Activated CD8-positive, alpha-beta memory T cell treated with anti-CD3 and anti-CD28 coated beads, Interleukin-2, amount 10 ng/mL, durations not matched to agents 7 days and 5 days (primary cell): ENCODE measurements at places on chromosomes 3 and 15. TPM values are rescaled to one million over a fixed set of nuclear protein-coding genes. Genes with fewer than 3 reads are reported as not detected.

The HTR3C gene
- total RNA-seq = not detected

The BSN gene
- 0.12 TPM for total RNA-seq

DNA sequence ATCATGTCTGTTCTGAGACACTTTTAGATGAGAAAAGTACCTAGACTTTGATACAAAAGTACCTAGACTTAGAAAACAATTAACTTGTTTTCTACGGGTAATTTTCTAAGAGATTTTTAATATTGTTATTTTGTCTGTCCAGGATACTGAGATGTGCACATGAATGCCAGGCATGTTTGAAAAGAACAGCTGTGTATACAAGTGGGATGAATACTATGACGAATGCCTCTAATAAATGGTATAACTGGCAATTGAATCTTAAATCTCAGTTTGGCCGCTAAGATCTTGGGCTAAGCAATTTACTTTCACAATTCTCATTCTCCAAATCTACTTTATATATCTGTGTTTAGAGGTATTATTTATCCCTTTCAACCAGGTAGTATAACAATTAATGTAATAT is 207.4 kb downstream of the CBLB start:
- no peak for DNase-seq
- H3K4me3 ChIP-seq = no peak overlapping the region
- H3K36me3 ChIP-seq = peaks cover 58% of the 10 kb centered on the region

DNA sequence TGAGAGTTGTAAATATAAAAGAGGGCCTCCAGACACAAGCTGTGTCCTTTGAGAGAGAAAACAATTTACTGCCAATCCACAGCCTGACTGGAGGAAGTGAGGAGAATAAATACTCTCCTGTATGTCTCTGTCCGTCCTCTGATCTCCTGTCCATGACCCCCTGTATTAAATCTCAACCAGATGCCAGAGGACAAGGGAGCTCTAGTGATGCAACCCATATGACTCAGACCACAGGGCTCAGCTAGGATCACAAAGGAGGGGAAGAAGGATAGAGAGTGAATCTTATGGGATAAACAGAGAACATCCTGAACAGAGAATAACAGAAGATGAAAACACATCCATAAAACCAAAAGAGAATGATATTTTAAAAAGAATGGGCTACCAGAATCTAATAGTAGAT is 482.6 kb downstream of the PLOD2 start:
- no peak overlapping the region for H3K27ac ChIP-seq
- H3K27me3 ChIP-seq = no peaks in the 10 kb centered on the region
- no peaks in the 10 kb centered on the region for H3K36me3 ChIP-seq
- no peaks in the 10 kb centered on the region for H3K4me1 ChIP-seq
- no peak overlapping the region for H3K4me3 ChIP-seq

DNA sequence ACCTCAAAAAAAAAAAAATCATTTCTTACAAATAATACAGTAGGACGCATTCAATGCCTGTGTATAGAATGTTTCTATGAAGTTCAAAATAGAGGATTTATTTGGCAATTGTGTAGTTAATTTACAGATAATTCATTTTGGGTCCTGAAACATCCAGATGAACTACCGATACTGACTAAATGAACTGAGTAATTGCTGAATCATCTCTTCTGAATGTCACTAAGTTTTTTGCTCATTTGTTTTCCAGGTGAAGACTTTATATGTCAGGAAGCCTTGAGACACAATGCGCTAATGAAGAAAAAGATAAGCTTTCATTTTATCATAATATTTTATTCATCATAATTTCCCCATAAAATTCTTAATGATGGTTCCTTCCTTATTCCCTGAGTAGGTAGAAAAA is 39.7 kb downstream of the PCOLCE2 start:
- H3K4me3 ChIP-seq = no peak overlapping the region
- H3K36me3 ChIP-seq = no peaks in the 10 kb centered on the region
- H3K27ac ChIP-seq = no peak overlapping the region
- DNase-seq = no peak
- H3K27me3 ChIP-seq = peaks cover 16% of the 10 kb centered on the region

GRCh38 chr15:93330912-93331544 is 242.0 kb upstream of the RGMA start:
- H3K36me3 ChIP-seq = no peaks in the 10 kb centered on the region
- peaks cover 42% of the 10 kb centered on the region for H3K27me3 ChIP-seq
- no peak overlapping the region for H3K4me3 ChIP-seq
- no peak overlapping the region for H3K27ac ChIP-seq
- H3K4me1 ChIP-seq = no peaks in the 10 kb centered on the region

DNA sequence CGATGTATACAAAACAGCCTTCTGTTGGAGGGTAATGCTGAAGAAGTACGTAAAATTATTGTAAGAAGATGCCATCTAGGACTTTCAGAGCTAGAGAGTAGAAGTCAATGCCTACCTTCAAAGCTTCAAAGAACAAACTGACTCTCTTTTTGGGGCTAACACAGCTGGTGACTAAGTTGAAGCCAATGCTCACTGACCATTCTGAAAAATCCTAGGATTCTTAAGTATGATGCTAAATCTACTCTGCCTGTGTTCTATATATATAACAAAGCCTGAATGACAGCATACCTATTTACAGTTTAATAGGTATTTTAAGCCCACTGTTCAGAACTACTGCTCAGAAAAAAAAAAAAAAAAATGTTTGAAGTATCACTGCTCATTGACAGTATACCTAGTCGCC is 18.9 kb downstream of the ADPGK start:
- H3K36me3 ChIP-seq = peaks cover 71% of the 10 kb centered on the region
- H3K27ac ChIP-seq = peak overlapping the region; percentile 66
- H3K4me1 ChIP-seq = peaks cover 29% of the 10 kb centered on the region
- no peak for DNase-seq
- no peaks in the 10 kb centered on the region for H3K27me3 ChIP-seq
- no peak overlapping the region for H3K4me3 ChIP-seq

DNA sequence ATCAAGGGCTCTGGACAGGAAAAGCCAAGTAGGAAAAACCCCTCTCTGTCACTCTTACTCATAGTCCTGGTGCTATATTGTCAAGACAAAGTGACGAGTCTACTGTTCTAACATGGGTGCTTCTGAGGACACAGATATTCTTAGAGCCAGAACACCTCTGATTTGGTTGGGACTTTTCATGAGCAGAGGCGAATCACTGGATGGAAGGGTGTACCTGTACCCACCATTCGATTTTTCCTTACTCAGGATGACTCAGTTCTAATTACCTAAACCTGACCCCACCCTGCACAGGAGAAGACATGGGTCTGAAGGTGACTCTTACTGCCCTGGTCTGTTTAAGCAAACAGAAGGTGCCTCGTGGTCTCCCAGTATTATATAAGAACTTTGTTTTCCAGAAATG is 58.5 kb downstream of the ABCC5 start:
- no peaks in the 10 kb centered on the region for H3K27me3 ChIP-seq
- no peaks in the 10 kb centered on the region for H3K4me1 ChIP-seq
- peaks cover 7% of the 10 kb centered on the region for H3K36me3 ChIP-seq
- no peak for DNase-seq
- H3K27ac ChIP-seq = no peak overlapping the region

DNA sequence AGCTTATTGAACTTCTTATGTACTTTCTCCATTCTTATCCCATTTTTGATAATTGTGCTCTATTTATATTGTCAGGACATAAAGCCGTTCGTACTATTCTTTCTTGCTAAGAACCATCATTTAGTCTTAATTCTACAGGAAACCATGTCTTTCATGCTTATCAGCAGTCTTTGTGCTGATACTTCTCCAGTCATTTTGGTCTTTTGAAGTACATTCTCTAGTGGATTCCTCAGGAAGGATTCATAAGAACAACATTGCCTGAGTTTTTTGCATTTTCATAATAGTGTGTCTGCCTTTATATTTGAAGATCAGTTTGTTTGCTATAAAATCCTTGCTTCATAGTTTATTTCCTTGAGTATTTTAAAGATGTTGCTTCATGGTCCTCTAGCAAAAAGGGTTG is 126.6 kb upstream of the NEO1 start:
- H3K4me3 ChIP-seq = no peak overlapping the region
- H3K27me3 ChIP-seq = peaks cover 47% of the 10 kb centered on the region
- H3K36me3 ChIP-seq = no peaks in the 10 kb centered on the region
- H3K27ac ChIP-seq = no peak overlapping the region

GRCh38 chr3:4532535-4533112 is 39.5 kb downstream of the ITPR1 start:
- peaks cover 1% of the 10 kb centered on the region for H3K4me1 ChIP-seq
- no peak overlapping the region for H3K4me3 ChIP-seq
- peaks cover 19% of the 10 kb centered on the region for H3K36me3 ChIP-seq
- H3K27me3 ChIP-seq = no peaks in the 10 kb centered on the region
- no peak for DNase-seq
- no peak overlapping the region for H3K27ac ChIP-seq

- peaks cover 34% of the 10 kb centered on the region for H3K36me3 ChIP-seq
- peak overlapping the region; percentile 13 for H3K4me3 ChIP-seq
- peaks cover 72% of the 10 kb centered on the region for H3K4me1 ChIP-seq
- peaks cover 39% of the 10 kb centered on the region for H3K27me3 ChIP-seq
These were observed 24.5 kb downstream of the MB21D2 start for GRCh38 chr3:192892981-192893700.

- H3K27ac ChIP-seq = peak overlapping the region; percentile 84
- peak overlapping the region; percentile 14 for H3K4me3 ChIP-seq
- DNase-seq = peak; percentile 60
- no peaks in the 10 kb centered on the region for H3K27me3 ChIP-seq
- peaks cover 28% of the 10 kb centered on the region for H3K4me1 ChIP-seq
These were observed 167.3 kb downstream of the NECTIN3 start for GRCh38 chr3:111238885-111239284.

DNA sequence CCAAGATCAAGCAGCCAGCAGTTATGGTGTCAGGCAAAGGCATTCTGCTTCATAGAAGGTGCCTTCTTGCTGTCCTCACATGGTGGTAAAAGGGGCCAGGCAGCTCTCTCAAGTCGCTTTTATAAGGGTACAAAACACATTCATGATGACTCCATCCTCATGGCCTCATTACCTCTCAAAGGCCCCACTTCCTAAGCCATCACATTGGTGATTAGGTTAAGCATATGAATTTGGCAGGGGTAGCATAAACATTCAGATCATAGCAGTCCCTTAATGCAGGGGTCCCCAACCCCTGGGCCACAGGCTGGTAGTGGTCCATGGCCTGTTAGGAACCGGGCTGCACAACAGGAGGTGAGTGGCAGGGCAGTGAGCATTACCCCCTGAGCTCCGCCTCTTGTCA is 42.8 kb downstream of the PRR23E start:
- H3K4me3 ChIP-seq = no peak overlapping the region
- DNase-seq = no peak
- peaks cover 3% of the 10 kb centered on the region for H3K36me3 ChIP-seq

DNA sequence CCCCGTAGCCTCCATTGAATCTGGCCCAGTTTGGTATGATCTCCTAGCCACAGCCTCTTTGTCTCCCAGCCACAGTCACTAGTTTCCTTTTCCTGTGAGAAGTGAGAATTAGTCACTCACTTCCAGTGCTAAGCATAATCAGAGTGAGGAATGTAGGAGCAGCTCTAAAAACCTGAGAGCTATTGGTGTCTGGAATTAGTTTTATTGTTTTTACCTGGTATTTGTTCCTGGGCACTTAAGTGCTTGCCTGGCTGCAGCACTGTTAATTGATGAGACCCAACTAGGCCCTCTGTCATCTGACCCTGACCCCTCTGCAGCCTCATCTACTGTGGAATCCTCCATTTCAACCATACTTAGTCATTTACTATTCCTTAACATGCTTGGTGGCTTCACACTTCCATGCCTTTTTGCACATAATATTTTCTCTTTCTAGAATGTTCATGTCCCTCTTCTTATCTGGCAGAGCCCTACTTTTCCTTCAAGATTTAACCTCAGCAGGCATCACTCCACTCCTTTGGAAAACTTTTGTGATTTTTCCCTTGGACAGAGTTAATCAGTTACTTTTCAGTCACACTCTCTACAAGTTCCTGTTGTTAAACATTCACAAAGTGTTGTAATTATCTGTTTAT is 48.8 kb downstream of the PDE8A start:
- peaks cover 50% of the 10 kb centered on the region for H3K4me1 ChIP-seq
- H3K27ac ChIP-seq = peak overlapping the region; percentile 26
- H3K36me3 ChIP-seq = peaks cover 3% of the 10 kb centered on the region
- no peaks in the 10 kb centered on the region for H3K27me3 ChIP-seq
- DNase-seq = no peak

- H3K27me3 ChIP-seq = no peaks in the 10 kb centered on the region
- no peak overlapping the region for H3K27ac ChIP-seq
- no peaks in the 10 kb centered on the region for H3K4me1 ChIP-seq
- H3K36me3 ChIP-seq = no peaks in the 10 kb centered on the region
- no peak overlapping the region for H3K4me3 ChIP-seq
These were observed 28.9 kb upstream of the MITF start for GRCh38 chr3:69710153-69710977.

DNA sequence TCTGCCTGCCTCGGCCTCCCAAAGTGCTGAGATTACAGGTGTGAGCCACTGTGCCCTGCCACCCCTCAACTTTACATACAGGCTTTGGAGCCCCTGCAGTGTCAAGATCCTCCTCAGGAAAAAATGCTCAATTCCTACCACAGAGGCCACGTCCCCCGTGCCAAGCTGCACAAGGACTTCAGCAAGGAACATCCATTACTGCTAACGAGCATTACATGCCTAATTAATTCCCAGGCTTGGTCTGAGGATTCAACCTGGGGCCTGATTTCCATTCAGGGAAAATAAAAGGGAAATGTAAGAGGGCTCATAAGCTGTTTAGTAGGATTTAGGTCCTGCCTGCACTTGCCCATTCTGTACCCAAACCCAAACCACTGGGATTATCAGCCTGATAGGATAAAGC is 161.4 kb downstream of the RAB11A start:
- DNase-seq = no peak
- no peaks in the 10 kb centered on the region for H3K4me1 ChIP-seq
- H3K27ac ChIP-seq = no peak overlapping the region
- peaks cover 35% of the 10 kb centered on the region for H3K27me3 ChIP-seq

DNA sequence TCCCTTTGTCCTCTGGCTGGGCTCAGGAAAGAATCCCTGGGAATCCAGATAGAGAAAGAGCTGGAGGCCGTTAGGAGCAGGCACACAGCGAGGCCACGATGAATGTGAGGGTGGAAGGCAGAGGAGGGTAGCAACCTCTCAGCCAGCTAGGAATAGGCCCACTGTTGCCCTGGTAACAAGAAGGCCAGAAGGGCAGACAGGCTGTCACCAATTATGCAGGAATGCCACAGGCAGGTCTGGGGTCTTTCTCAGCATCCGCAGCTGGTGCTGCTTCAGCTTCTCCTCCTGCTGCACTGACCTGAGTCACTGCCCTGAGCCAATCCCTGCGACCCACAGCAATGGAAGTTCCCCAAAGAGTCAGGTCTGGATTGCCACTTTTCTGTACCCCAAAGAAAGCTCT is 62.8 kb upstream of the C3orf80 start:
- peaks cover 45% of the 10 kb centered on the region for H3K27me3 ChIP-seq
- no peak for DNase-seq
- no peaks in the 10 kb centered on the region for H3K36me3 ChIP-seq
- H3K4me1 ChIP-seq = no peaks in the 10 kb centered on the region

GRCh38 chr3:72627271-72627670 is 221.0 kb downstream of the SHQ1 start:
- H3K27ac ChIP-seq = peak overlapping the region; percentile 66
- no peaks in the 10 kb centered on the region for H3K27me3 ChIP-seq
- peak; percentile 47 for DNase-seq
- peaks cover 10% of the 10 kb centered on the region for H3K36me3 ChIP-seq
- H3K4me3 ChIP-seq = no peak overlapping the region
- H3K4me1 ChIP-seq = peaks cover 34% of the 10 kb centered on the region

- H3K27me3 ChIP-seq = no peaks in the 10 kb centered on the region
- peak overlapping the region; percentile 30 for H3K27ac ChIP-seq
- H3K36me3 ChIP-seq = no peaks in the 10 kb centered on the region
- H3K4me3 ChIP-seq = no peak overlapping the region
These were observed 95.3 kb downstream of the TIGIT start for GRCh38 chr3:114389156-114389555.
